H9 (cell line): ENCODE measurements at places on chromosomes 3 and 15. TPM values are rescaled to one million over a fixed set of nuclear protein-coding genes. Genes with fewer than 3 reads are reported as not detected.

Gene GTF2E1
- 88.8 and 92.0 TPM in 2 replicates for total RNA-seq

Gene FSTL1
- 305 and 326 TPM in 2 replicates for total RNA-seq

Gene ALDH1A3
- 9.2 and 10.0 TPM in 2 replicates for total RNA-seq

Gene PLA2G4B
- total RNA-seq = 3.7 and 6.3 TPM in 2 replicates

Gene TEX55
- not detected in 2 replicates for total RNA-seq

Gene PIF1
- 64.0 and 74.4 TPM in 2 replicates for total RNA-seq

Gene WDR48
- 49.3 and 52.7 TPM in 2 replicates for total RNA-seq

DNA sequence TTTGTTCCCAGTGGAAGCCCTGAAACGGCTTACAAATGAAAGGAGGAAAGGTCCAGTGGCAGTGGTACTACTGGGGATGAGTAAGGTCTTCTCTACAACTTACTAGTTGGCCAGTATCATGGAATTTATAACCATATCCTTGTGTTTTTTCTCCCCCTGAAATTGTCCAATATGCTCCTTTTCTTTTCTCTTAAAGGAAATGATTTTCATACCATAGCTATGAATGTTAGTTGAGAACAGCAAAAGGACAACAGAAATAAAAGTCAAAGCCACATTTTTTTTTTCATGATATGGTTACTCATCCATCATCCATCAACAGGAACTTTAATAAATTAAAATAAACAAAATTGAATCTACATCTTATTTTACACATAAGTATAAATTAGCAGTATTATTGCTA lies 450.4 kb downstream of the MFSD1 start:
- no peaks in the 10 kb centered on the region for H3K27me3 ChIP-seq
- H3K4me3 ChIP-seq = no peak overlapping the region
- DNase-seq = no peak

DNA sequence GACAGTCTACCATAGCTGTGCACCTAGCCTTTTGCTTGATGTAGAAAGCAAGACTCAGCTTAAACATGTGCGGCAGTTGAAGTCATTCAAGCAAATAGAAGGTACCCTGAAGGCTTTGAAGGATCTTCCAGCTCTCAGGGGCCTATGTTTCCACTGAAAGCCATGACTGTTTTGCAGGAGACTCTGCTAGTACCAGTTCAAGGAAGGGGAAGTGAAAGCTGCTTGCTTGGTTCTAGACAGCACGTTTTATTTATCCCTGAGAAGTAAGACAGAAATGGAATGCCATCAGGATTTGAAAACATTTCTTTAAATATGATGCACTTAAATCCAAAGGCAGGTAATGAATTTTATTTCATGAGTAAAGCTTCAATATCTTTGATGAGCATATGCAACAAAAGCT lies 311.4 kb downstream of the PDCD6IP start:
- no peaks in the 10 kb centered on the region for H3K4me1 ChIP-seq
- no peak overlapping the region for H3K27ac ChIP-seq
- H3K4me3 ChIP-seq = no peak overlapping the region
- no peak for DNase-seq

- H3K27ac ChIP-seq = no peak overlapping the region
- peaks cover 6% of the 10 kb centered on the region for H3K36me3 ChIP-seq
- no peaks in the 10 kb centered on the region for H3K4me1 ChIP-seq
- no peak overlapping the region for H3K4me3 ChIP-seq
- DNase-seq = peak; percentile 83
Measured at GRCh38 chr15:20340931-20341661, 200.5 kb downstream of the GOLGA6L6 start.

- peaks cover 2% of the 10 kb centered on the region; the same call in 1 of the 2 replicates for H3K4me1 ChIP-seq
- H3K36me3 ChIP-seq = no peaks in the 10 kb centered on the region
- H3K27ac ChIP-seq = no peak overlapping the region
- no peaks in the 10 kb centered on the region for H3K27me3 ChIP-seq
Measured at GRCh38 chr15:62637950-62638619, 404.5 kb upstream of the TPM1 start.

DNA sequence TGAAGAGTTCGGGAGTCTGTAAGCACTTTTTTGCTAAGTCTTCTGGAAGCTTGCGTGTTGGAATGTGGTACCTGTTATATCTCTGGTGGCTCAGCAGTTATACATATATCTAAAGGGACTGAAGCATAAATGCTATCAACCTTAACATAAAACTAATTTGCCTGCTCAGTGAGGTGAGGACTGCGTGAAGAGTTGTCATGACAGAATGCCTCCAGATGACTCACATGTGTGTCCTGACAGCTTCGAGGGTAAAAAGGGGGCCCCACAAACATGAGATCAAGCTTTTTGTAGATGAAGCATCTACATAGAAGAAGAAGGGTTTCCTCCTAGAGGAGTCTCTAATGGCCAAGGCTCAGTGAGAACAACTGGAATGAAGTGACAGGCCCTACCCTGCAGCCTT lies 88.8 kb upstream of the C3orf80 start:
- H3K36me3 ChIP-seq = no peaks in the 10 kb centered on the region
- H3K27me3 ChIP-seq = no peaks in the 10 kb centered on the region

DNA sequence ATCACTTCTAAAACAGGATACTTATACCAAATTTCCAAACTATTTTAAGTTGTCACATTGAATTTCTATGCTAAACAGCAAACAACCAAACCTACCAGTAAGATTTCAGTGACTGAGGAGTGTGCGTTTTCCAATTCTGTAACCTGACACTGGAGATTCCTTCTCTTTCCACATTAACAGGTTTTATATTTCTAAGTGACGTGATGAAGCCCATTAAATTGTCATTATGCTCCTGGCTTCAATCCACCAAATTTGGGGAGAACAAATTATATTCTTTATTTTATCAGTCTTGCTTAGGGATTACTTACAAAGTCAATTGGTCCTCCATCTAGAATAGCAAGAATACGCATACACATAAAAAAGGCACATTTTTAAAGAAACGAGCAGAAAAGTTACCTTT lies 764.8 kb upstream of the NR2F2 start:
- no peak overlapping the region for H3K4me3 ChIP-seq
- DNase-seq = no peak
- H3K36me3 ChIP-seq = no peaks in the 10 kb centered on the region
- H3K27me3 ChIP-seq = no peaks in the 10 kb centered on the region
- H3K4me1 ChIP-seq = no peaks in the 10 kb centered on the region

DNA sequence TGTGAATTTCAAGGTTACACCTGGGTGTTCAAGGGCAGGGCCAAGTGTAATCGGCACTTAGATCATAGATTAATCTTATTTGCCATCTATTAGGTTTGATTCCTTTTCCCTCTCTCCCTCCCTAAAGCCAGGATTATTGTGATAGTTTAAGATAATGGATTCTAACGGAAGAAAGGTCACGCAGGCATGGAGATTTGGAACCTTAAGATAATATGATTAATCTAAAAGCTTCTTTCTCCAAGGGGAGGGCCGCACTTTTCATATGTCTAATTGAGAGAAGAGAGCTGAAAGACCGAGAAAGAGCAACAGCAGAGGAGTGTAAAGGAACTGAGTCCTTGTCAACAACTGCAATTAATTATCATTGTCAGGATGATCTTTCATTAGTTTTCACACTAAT lies 858.8 kb upstream of the NR2F2 start:
- H3K36me3 ChIP-seq = no peaks in the 10 kb centered on the region
- no peaks in the 10 kb centered on the region for H3K27me3 ChIP-seq
- no peak for DNase-seq
- H3K27ac ChIP-seq = no peak overlapping the region
- no peak overlapping the region for H3K4me3 ChIP-seq
- H3K4me1 ChIP-seq = no peaks in the 10 kb centered on the region

DNA sequence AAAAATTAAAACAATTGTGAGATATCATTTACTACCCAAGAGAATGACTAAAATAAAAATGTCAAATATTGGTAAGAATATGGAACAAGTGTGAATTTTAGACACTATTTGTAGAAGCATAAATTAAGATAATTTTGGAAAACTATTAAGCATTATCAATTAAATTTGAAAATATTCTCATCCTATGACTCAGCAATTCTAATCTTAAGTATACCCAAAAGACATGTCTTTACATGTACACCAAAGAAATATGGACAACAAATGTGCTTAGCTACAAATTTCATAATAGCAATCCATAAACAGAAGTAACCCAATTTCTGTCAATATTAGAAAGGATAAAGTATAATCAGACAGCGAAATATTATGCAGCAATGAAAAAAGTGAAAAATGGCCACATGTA lies 1032.2 kb upstream of the SEMA6D start:
- no peaks in the 10 kb centered on the region for H3K36me3 ChIP-seq
- DNase-seq = no peak
- no peaks in the 10 kb centered on the region; the same call in 1 of the 2 replicates for H3K4me1 ChIP-seq
- H3K4me3 ChIP-seq = no peak overlapping the region
- H3K27me3 ChIP-seq = no peaks in the 10 kb centered on the region
- no peak overlapping the region for H3K27ac ChIP-seq

DNA sequence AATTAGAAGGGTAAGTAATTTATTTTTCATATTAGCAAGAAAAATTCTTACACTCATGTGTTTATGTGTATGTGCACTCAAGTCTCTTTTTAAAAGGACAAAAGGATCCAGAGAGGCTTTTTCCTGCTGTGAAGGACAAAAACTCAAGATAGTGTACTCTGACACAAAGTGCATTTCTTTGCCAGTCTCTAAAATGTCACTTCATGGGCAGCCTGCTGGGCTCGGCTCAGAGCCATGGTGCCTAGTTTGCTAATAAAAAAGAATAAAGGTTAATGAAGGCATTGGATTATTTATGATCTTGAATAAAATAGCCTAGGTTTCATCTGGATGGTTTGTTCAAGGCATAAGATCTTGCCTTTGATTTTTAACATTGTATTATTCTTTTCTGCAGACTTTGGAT lies 989.0 kb downstream of the TBL1XR1 start:
- H3K4me1 ChIP-seq = no peaks in the 10 kb centered on the region
- H3K27me3 ChIP-seq = no peaks in the 10 kb centered on the region
- H3K27ac ChIP-seq = no peak overlapping the region

- no peaks in the 10 kb centered on the region for H3K36me3 ChIP-seq
- H3K4me3 ChIP-seq = no peak overlapping the region
- no peak for DNase-seq
- H3K27ac ChIP-seq = no peak overlapping the region
- H3K4me1 ChIP-seq = no peaks in the 10 kb centered on the region
Measured at GRCh38 chr3:33103480-33103879, 6.5 kb upstream of the GLB1 start.

- H3K4me3 ChIP-seq = peak overlapping the region; percentile 39
- peaks cover 2% of the 10 kb centered on the region; the same call in 1 of the 3 replicates for H3K36me3 ChIP-seq
- DNase-seq = no peak
Measured at GRCh38 chr3:195258449-195259153, 12.4 kb downstream of the XXYLT1 start.

DNA sequence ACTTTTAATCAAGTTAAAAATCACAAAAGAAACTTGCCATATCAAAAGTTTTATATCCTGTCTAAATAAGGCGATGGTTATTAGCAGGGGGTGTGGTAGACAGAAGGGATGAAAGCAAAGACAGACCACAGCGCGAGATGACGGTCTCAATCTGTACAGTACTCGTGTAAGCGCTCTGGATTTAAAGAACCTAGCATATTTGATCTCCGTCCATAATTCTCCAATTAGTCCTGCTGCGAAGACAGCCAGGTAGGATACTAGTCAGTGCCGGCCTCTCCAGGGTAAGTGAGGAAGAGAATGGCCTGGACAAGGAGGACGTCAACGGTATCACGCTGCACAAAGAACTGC lies 701 bp downstream of the SGO1 start:
- H3K4me1 ChIP-seq = no peaks in the 10 kb centered on the region
- peaks cover 31% of the 10 kb centered on the region for H3K36me3 ChIP-seq
- H3K27me3 ChIP-seq = no peaks in the 10 kb centered on the region
- peak overlapping the region; percentile 40 for H3K27ac ChIP-seq
- H3K4me3 ChIP-seq = no peak overlapping the region

GRCh38 chr3:159838938-159839337 lies 149.7 kb upstream of the IL12A start:
- no peaks in the 10 kb centered on the region for H3K27me3 ChIP-seq
- no peak overlapping the region for H3K4me3 ChIP-seq
- no peaks in the 10 kb centered on the region for H3K4me1 ChIP-seq
- H3K36me3 ChIP-seq = no peaks in the 10 kb centered on the region
- DNase-seq = no peak
- no peak overlapping the region for H3K27ac ChIP-seq
